ENCODE measurements at places on chromosomes 5 and 9.

DNA sequence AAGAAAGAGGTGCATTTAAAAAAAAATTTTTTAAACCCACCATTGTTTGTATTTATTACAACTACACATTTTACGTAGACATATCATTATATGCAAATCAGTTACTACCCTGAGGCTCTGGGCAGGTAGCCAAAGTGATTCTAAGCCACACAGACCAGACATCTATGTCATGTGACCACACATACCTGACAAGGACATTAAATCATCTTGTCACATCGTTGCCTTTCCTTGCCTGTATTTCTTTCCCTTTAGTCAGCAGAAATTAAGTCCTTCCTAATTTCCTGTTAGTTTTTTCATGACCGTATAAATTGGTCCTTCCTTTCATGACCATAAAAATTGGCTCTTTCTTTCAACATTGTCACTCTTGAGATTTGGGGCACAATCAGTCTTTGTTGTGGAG lies 134.2 kb upstream of the MARCHF11 start:
- DNase-seq = no peak

GRCh38 chr5:93636837-93637236 lies 53.8 kb downstream of the NR2F1 start:
- no peak for DNase-seq

GRCh38 chr9:127794001-127794791 lies 8.4 kb downstream of the CDK9 start:
- no peak for DNase-seq

GRCh38 chr9:4923580-4924544 lies 61.2 kb upstream of the JAK2 start:
- no peak for DNase-seq

- DNase-seq = no peak
These were observed 7.0 kb downstream of the DOLK start for GRCh38 chr9:128940271-128940921.

- DNase-seq = no peak
These were observed 5.2 kb downstream of the DUSP1 start for GRCh38 chr5:172765766-172766286.

DNA sequence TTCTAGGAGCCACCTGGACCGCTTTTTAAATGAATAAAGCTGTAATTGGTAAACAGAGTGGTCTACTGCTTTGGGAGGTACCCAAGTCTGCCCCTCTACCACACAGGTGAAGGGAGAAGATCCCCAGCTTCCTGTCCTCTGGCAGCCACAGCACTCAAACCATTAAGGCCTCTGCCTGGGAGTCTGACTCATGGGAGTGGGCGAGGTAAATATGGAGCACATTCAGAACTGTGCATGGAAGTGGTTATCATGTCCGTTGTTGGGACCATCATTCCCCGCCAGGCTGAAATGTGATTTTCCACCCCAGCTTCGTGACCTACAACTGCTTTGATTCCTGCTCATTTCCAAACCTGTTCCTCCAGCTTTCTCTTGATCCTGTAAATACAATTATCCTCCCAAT lies 59.5 kb upstream of the ALDH1B1 start:
- DNase-seq = no peak

GRCh38 chr5:60503771-60504170 lies 196.2 kb downstream of the DEPDC1B start:
- DNase-seq = no peak

DNA sequence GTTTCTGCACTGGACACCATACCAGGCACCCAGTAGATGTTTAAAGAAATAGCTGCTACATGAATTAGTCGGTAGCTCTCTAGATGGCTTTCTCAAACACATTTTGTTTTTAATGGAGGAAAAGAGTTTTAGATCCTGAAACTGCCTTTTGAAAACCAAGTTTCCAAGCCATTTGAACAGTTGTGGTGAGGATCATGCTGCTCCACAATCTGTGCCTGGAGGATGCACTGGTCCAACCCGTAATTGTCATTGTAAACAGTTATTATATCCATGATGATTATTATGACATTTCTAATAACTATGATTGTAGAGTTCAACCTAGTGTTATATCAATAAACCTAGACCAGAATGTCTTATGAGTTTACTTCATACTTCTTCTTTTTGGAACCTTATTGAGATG lies 35.9 kb upstream of the ZFAND5 start:
- no peak for DNase-seq

DNA sequence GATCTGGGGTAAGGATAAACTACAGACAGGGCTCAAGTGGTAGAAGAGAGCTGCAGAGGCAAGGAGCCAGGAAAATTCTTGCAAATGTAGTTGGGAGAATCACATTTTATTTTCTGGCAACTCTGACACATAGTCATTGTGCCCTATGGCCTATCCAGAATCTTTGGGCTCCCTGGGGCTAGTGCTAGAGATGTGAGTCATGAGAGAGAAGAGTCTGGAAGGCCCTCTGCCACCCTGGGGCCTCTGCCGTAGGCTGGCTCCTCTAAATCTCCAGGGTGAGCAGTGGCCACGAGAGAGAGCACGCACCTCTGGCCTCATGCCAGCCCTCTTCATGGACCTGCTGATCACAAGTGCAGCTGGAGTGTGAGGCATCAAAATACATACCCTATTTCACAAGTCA lies 74.3 kb upstream of the SSBP2 start:
- peak; percentile 80 for DNase-seq

- no peak for DNase-seq
These were observed 320.4 kb downstream of the DRD1 start for GRCh38 chr5:175123542-175123941.

DNA sequence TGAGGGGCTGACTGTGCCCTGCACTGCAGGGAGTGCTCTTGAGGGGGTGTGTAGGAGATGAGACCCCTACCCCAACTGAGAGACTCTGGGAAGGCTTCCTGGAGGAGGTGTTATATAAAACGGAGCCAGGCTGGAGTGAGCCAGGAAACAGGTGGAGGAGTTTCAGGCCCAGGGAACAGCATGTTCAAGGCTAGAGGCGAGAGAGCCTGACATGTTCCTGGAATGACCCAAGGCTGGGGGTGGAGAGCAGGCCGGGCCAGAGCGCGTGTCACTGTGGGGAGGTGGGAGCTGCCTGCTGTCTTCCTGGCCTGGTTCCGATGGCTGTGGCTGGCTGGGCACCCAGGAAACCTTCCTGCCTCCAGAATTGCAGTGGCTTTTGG lies 48.7 kb downstream of the RXRA start:
- peak; percentile 34 for DNase-seq

DNA sequence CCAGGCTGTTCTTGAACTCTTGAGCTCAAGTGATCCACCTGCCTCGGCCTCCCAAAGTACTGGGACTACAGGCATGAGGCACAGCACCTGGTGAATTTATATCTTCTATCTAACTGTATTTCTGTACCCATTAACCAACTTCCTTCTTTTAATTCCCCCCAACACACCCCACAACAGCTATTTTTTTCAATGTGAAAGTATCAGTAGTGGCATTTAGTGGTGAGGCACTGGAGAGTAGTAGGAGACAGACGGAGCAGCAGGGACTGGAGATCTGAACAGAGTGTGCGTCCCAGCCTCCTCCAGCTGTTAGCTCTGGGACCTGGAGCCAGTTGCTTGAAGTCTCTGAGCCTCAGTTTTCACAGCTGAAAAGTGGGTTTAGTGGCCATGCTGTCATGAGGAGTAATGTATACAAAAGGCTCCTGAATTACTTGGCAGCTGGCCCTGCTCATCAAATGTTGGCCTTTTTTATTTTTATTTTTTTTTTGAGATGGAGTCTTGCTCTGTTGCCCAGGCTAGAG lies 11.0 kb upstream of the EEIG1 start:
- no peak for DNase-seq

DNA sequence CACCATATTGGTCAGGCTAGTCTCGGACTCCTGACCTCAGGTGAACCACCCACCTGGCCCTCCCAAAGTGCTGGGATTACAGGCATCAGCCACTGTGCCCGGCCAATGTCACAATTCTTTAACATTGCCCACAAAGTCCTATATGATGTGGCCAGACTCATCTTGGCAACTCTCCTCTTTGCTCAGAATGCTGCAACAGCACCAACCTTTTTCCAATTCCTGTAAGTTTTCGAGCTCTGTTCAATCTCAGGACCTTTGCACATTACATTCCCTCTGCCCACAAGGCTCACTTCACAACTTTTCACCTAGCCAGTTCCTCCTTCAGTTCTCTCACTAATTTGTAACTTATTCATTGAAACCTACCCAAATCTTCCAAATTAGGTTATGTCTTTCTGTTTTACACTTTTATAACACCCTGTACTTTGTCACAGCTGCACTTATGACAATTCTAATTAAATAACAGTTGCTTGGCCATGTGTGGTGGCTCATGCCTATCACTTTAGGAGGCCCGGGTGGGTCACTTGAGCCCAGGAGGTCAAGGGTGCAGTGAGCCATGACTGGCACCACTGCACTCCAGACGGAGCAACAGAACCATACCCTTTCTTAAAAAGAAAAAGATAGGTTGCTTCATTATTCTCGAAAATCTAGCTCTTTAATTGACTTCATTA lies 30.9 kb upstream of the GLDC start:
- DNase-seq = no peak

GRCh38 chr9:87944682-87945081 lies 26.9 kb downstream of the SPATA31C1 start:
- no peak for DNase-seq

- no peak for DNase-seq
These were observed 203.5 kb upstream of the IER5L start for GRCh38 chr9:129381481-129381957.

GRCh38 chr5:168227973-168228615 lies 63.4 kb upstream of the WWC1 start:
- DNase-seq = peak; percentile 49

DNA sequence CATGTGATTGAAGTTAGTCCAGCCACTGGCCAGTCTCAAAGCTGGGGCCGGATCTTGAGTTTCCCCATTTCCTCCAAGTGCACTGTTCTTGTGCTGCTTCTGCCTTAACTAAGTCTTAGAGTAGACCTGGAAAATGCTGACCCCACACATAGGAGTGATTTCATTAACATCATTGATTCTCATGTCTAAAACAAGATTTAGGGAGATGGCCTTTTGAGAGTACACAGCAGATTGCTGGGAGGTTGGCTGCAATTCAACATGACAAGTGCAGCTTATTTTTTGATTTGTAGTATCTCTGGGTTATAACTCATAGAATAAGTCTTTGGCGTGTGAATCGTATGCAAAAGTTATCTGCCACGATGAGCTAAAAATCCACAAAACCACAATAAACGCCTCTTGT lies 131.0 kb downstream of the CMYA5 start:
- no peak for DNase-seq

- no peak for DNase-seq
These were observed 806 bp upstream of the CDC42SE2 start for GRCh38 chr5:131262953-131263541.
